Stimulated activated CD4-positive, alpha-beta T cell treated with anti-CD3 and anti-CD28 coated beads, Interleukin-4, amount 100 ng/mL, for 48 hours (primary cell): ENCODE measurements at places on chromosomes 6 and 20.

DNA sequence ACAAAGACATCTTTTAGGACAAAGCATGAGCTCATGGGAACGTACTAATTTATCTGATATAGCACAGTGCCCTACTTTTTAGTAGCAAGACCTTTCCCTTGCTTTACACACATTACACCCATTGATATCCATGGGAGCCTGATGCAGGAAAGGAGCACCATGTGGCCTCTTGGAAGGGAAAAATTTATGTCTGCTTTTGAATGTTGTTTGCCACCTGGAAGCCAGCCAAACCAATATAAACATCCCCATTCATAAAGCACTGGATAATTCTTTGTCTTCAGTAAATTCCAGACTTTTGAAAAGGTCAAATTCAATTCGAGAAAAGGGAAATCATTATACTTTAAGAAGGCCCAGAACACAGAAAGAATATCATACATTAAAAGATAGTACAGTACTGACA is 152.3 kb upstream of the BEND6 start:
- no peak for DNase-seq

GRCh38 chr6:73528897-73529296 is 8.1 kb upstream of the EEF1A1 start:
- DNase-seq = no peak

DNA sequence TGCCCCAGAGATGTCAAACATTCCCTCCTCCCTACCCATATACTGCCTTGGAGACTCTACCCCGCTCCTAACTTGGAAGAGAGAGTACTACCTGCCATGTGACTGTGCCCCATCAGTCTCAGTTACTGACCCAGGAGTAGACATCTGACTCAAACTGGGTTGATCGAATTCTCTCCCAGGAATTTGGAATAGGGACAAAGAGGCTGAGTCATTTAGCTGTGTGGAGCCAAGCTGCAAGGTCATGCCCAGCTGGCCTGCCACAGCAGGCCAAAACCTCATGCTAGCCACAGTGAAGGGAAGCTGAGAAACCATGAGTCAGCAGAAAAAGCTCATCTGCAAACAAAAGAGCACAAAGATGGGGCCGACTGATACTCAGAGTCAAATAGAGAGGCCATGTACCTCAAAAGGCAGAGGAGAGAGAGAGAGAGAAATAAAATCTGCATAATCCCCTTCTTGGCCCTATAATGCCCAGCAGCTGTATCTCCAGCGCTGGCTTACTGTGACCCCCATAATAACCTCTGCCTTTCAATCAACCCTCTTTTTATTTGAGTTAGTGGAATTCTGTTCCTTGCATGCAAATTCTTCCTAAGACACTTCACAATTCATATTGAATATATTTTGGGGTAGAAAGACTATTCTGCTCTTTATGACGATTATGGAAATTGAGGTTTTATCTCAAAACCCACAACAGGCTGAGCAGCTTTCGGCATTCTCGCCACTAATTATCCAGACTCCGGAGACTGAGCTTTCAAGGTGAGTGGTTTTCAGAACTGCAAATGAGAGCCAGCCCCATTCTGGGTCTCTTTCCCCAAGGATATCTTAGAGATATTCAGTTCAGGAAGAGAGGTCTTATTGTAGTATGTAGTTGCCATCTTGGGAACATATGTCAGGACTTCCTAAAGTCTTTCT is 21.4 kb upstream of the AKIRIN2 start:
- DNase-seq = no peak

DNA sequence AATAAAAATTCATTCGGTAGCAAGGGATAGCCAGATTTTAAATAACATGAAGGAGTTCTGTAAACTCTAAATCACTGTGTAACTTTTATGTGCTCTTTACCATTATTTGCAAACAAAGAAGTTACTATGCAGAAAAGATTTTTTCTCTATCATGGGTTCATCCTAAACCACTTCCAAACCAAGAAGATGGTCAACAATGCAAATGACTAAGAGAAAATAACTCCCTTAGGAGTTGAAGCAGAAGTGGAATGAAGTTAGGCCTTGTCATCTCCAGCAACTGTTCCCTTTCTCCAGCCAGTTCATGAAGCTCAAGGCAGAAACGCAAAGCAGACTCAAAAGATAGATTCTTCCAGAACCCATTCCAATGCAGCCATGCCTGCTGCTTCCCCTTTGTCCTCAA is 66.0 kb downstream of the MBOAT1 start:
- no peak for DNase-seq

DNA sequence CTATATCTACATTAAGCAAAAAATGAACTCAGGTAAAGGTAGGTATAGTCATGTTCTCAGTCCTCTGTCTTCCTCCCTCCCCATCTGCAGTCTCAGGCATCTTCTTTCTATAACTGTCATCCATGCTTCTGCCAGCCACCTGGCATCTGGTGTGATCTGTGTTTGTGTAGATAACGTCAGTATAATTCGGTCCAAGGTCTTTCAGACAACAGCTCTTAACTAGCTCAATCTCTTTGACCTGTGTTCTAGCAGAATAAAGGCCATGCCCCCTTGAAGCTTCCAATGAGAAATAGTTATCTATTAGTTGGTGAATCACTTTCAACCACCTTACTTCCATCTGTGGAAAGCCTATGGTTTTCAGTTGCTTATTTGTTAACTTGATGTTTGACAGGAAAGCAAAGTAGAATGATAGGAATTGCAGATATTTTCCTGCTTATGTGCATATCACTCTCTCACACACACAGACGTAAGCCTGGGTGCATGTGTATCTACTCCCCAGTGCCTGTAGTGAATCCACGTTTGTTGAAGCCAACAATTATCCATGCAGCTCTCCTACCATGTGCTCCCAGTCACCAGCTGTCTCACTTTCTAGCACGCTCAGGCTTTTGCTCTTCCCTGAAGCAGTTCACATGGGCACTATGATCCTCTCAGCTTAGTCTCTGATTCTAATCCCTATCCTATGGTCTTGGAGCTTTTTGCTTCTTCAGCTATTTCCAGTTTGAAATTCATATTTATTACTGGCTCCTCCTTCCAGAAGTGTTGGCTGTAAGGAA is 433.7 kb upstream of the MANEA start:
- DNase-seq = no peak

GRCh38 chr6:73585566-73586415 is 65.0 kb upstream of the EEF1A1 start:
- no peak for DNase-seq

DNA sequence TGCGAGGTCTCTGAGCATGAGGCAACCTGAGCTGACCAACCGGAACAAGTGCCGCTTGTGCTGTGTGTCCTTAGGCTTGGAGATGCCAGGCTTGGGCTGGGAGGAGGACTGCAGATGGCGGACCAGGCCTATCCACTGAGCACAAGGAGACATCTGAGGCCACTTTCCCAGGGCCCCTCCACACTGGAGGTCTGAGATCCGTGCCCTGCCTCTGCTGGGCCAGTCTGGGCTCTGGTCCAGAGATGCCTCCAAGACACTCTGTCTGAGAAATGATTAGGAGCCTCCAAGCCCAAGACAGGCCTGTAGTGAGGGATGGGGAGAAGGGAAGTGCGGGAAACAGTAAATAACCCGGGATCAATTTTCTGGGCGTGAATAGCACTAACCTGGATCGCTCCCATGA is 3.0 kb upstream of the MLN start:
- no peak for DNase-seq

DNA sequence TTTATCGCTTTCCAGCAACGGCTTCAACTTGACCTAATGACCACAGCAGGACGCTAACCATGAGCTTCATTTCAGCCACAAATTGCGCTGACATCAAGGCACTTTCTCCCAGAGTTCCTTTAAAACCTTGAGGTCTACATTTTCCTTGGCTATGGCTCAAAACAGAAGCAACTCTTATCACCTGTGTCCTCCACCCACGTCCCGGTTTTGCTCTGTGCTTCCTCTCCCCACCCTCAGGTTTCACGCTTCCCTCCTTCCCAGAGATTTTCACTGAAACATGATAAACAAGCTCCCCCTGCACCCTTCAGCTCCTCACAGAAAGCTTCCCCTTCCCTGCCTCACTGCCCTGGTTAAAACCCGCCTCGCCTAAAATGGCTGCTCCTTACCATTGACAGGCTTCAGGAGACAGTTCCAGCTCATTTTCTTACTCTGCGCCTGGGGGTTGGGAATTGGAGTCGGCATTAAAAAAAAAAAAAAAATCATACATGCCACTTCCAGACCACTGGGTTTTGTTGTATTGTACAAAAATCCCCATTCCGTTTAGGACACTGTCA is 229.5 kb downstream of the UBE3D start:
- DNase-seq = no peak

GRCh38 chr20:23943304-23943703 is 45.3 kb downstream of the GGTLC1 start:
- DNase-seq = no peak

- no peak for DNase-seq
These were observed 60.7 kb upstream of the SHLD1 start for GRCh38 chr20:5689463-5689862.

DNA sequence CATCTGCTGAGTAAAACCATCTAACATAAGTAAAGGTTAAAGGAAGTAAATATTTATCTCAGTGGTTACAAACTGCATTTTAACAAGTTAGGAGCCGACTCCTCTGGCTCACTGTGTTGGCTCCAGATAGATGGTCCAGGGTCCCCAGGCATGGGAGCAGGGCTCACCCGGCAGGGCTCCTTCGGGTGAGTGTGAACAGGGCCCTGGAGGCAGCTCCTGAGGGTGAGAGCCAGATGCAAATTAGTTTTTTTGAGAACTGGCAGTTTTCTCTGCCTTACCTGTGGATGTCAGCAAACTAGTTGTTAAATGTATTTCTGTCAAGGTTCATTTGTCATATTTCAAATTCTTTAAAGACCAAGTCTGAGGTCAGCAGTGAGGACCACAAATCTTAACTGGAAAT is 21.5 kb downstream of the TPBG start:
- no peak for DNase-seq

DNA sequence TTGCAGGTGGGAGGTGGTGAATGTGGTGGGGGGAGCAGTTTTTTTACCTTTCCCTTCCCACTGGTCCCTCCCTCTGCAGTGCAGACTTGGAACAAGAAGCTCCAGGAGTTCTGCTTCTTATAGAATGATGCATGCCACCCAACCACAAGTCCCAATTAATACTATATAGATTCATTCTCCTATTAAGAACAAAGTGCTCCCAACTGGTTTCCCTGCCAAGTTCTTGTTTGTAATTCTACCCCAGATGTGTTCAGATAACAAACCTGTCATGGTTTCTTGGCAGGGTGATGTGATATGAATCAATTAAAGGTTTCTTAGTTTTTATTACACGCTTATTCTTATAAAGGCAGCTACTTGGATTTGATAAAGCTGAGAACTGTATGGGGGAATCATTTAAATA is 23.9 kb downstream of the HDDC2 start:
- DNase-seq = no peak
